Calu3 (cell line): ENCODE measurements at places on chromosomes 6 and 20.

- DNase-seq, result no peak
These were observed 29.4 kb downstream of the NCOA5 start for GRCh38 chr20:46060301-46060881.

DNA sequence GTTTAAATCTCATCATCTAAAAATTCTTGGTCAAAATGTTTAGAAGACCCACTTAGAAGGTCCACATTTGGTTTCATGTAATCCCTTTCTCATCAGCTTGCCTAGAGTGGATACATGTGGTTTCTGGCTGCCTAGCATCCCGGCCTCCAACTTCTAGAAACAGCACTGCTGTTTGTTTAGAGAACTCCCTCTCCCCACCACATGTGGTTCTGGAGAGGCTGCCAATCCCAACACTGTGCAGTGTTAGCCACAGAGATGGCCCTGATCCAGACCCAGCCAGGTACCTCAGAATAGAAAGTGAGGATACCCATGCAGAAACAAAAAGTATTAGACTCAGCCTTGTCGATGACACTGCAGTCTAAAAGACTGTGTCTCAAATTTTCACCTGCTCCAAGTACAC is 241.8 kb downstream of the BCKDHB start:
- no peak for DNase-seq

DNA sequence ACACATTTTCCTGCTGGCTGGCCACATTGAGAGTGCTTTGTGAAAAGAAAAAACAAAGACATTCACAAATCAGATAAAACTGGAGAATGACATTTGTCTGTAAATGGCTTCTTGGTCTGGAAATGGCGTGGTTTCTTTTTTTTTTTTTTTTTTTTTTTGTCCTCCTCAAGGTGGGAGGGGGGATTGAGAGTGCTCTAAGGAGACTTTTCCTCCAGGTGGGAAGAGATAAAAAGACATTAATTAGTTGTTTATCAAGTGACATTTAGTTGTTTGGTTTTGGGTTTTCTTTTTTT is 40.4 kb downstream of the GNAS start:
- no peak for DNase-seq

DNA sequence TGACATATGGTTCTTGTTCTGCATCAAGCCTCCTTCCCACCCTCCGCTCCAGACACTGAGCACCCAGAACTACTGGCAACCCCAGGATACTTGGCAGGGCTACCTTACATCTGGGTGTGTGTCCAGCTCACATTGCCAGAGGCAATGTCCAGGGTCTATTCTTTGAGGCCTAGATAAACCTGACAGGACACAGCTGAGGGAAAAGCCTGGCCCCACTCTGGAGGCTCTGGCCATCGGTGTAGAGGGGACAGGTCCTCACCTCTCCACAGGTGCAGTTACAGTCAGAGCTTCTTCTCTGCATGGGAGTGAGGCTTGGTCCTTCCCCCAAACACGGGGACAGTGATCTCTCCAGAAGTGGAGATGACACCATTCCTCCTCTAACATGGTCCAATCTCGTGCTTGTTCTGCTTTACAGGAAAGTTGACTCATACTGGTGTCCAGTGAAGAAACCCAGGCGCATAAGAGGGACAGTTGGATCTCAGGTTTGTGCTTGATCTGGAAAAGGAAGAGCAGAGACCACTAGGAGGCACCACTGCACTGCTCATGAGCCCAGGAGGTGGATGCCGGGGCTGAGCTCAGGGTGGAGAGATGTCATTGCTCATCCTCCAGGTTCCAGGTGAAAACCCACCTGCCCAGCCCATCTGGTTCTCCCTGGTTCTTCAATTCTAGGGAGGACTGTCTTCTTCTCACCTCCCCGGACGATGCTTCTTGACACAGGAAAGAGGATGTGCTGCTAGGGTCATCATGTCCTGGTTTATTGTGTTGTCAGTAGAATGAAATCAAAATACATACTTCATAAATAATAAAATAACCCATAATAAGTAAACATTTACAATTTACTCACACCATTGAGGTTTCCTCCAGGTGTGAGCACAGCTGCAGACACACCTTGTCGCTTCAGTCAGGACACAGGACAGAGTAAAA is 14.7 kb downstream of the HLA-F start:
- DNase-seq, result peak; percentile 82

GRCh38 chr6:111605100-111605751 is 452 bp downstream of the TRAF3IP2 start:
- peak; percentile 40 for DNase-seq
